ENCODE measurements at places on chromosomes 3 and 15. TPM values are rescaled to one million over a fixed set of nuclear protein-coding genes. Genes with fewer than 3 reads are reported as not detected.

Gene PLSCR2
- total RNA-seq, result not detected

Gene PFKFB4
- total RNA-seq, result 4.9 TPM

Gene KCNMB3
- total RNA-seq, result 1.3 TPM

DNA sequence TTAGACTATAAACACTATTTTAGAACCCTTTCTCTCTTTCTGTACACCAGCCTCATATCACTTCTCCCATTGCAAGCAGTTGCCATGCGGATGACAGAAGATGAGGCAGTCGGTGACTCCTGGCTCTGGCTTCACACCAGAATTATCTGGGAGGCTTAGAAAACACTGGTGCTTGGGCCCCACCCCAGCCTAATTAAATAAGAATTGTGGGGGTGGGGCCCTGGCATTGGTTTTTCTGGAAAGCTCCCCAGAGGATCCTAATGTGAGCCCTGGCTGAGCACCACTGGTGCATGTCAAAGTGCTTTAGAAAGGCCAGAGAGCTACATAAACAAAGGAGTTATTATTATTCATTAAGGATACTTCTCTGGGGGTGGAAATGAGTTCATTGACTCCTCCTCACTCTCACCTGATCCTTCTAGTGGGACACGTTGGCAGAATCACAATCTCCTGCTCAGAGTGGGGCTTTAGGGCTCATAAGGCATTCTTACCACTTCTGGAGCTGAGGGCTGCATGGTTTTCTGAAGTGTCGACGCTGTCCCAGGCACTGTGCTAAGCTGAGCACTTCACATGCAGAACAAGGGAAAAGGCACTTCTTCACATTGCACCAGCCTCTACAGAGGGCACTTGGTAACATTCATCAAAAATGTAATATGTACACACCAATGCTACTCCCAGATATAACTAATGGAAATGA lies 188.5 kb upstream of the TLE3 start:
- H3K27ac ChIP-seq, result no peak overlapping the region
- H3K27me3 ChIP-seq, result no peaks in the 10 kb centered on the region
- no peak for DNase-seq
- H3K4me3 ChIP-seq, result no peak overlapping the region
- H3K4me1 ChIP-seq, result no peaks in the 10 kb centered on the region

- H3K27me3 ChIP-seq, result no peaks in the 10 kb centered on the region
- H3K36me3 ChIP-seq, result no peaks in the 10 kb centered on the region
- H3K27ac ChIP-seq, result no peak overlapping the region
- no peak for DNase-seq
- H3K4me1 ChIP-seq, result no peaks in the 10 kb centered on the region
Measured at GRCh38 chr3:105354429-105354828, 12.3 kb upstream of the ALCAM start.

DNA sequence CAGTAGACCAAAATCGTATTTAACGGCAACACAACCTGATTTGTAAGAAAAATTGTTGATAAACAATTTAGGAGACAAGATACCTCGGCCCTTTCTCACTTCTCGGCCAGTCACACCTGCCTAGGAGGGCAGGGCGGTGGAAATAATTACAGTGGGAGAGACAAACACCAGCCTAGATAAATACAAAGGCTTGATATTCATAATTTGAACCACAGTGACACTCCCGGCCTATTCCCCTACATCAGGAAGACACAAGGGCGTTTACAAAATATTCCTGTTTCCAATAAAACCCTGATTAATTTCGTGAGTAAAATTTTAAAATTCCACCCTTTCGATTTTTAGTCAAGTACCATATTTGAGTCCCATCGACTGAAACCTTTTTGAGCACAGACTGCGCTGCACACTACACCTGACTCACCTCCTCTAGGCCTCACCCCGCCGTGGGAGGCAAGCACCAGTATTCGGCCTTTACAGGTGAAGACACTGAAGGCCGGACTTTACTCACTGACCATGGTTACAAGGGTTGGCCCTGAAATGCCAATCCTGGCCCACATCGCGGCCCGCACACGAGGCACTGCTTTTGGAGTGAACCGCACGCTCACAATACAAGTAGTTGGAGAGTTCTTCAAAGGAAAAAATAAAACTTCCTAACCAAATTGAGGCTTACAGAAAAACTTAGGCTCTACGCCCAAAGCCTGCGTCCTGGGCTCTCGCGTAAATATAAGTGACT lies 794 bp downstream of the ARPP19 start:
- peak; percentile 20 for DNase-seq
- H3K27ac ChIP-seq, result peak overlapping the region; percentile 78
- H3K27me3 ChIP-seq, result no peaks in the 10 kb centered on the region
- peaks cover 10% of the 10 kb centered on the region for H3K4me1 ChIP-seq

- peaks cover 2% of the 10 kb centered on the region for H3K4me1 ChIP-seq
- H3K27me3 ChIP-seq, result no peaks in the 10 kb centered on the region
- no peaks in the 10 kb centered on the region for H3K36me3 ChIP-seq
Measured at GRCh38 chr3:57943525-57944495, 64.4 kb upstream of the FLNB start.

GRCh38 chr15:59185725-59186124 lies 20.9 kb upstream of the LDHAL6B start:
- H3K4me3 ChIP-seq, result no peak overlapping the region
- no peaks in the 10 kb centered on the region for H3K27me3 ChIP-seq
- no peaks in the 10 kb centered on the region for H3K4me1 ChIP-seq
- no peak for DNase-seq
- no peaks in the 10 kb centered on the region for H3K36me3 ChIP-seq
- H3K27ac ChIP-seq, result no peak overlapping the region

- DNase-seq, result no peak
- no peak overlapping the region for H3K4me3 ChIP-seq
- H3K27ac ChIP-seq, result no peak overlapping the region
- H3K36me3 ChIP-seq, result no peaks in the 10 kb centered on the region
Measured at GRCh38 chr3:148146947-148147826, 550.5 kb upstream of the AGTR1 start.

- no peak for DNase-seq
- H3K27me3 ChIP-seq, result no peaks in the 10 kb centered on the region
- no peaks in the 10 kb centered on the region for H3K36me3 ChIP-seq
- H3K4me3 ChIP-seq, result no peak overlapping the region
Measured at GRCh38 chr3:54856271-54856670, 71.6 kb downstream of the LRTM1 start.

- peaks cover 2% of the 10 kb centered on the region for H3K4me1 ChIP-seq
- no peak for DNase-seq
- H3K27me3 ChIP-seq, result no peaks in the 10 kb centered on the region
- no peak overlapping the region for H3K27ac ChIP-seq
Measured at GRCh38 chr3:124579641-124580040, 150.6 kb upstream of the UMPS start.

DNA sequence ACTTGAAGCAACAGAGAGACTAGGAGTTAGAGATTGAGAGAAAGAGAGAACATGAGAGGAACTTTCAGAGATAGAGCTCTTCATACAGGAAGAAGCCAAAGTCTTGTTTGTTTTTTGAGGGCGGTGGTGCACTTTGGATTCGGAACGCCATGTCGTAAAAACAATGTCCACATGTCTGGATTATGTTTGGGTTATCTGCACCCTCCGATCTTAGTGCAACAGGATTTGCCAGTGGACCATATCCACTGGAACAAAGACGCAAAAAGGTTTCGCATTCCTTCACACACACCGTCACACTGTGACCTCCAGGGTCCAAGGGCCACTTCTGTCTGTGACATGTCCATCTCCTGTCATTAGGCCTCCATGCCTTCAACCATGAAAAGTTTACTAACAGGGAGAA lies 141.8 kb upstream of the ATP11B start:
- no peak overlapping the region for H3K27ac ChIP-seq
- DNase-seq, result no peak
- no peaks in the 10 kb centered on the region for H3K27me3 ChIP-seq
- no peak overlapping the region for H3K4me3 ChIP-seq

GRCh38 chr15:27398631-27399161 lies 427.7 kb downstream of the GABRG3 start:
- H3K27me3 ChIP-seq, result no peaks in the 10 kb centered on the region
- no peak overlapping the region for H3K4me3 ChIP-seq
- H3K27ac ChIP-seq, result no peak overlapping the region
- no peaks in the 10 kb centered on the region for H3K36me3 ChIP-seq
- no peak for DNase-seq
- no peaks in the 10 kb centered on the region for H3K4me1 ChIP-seq

DNA sequence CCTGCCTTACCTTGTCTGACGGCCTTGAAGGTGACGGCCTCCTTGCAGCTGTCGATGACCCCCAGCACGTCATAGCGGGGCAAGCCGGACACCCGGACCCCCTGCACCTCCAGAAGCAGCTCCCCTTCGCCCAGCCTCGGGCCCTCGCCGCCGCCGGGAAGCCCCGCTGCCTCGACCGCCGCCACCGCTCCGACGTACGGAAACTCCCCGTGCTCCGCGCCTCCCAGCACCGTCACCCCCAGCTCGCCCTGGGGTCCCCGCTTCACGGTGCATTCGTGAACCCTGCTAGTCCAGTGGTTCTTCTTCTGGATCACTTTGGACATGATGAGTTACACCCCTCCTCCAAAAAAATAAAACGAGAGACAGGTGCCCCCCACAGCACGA lies 740 bp downstream of the MAGI1 start:
- H3K27ac ChIP-seq, result peak overlapping the region; percentile 35
- H3K4me1 ChIP-seq, result peaks cover 3% of the 10 kb centered on the region
- DNase-seq, result peak; percentile 48
- H3K36me3 ChIP-seq, result no peaks in the 10 kb centered on the region
- peak overlapping the region; percentile 83 for H3K4me3 ChIP-seq
- no peaks in the 10 kb centered on the region for H3K27me3 ChIP-seq

- H3K27ac ChIP-seq, result no peak overlapping the region
- H3K4me1 ChIP-seq, result peaks cover 4% of the 10 kb centered on the region
- no peak for DNase-seq
- H3K4me3 ChIP-seq, result no peak overlapping the region
- H3K27me3 ChIP-seq, result no peaks in the 10 kb centered on the region
Measured at GRCh38 chr3:13218541-13218908, 145.3 kb upstream of the IQSEC1 start.

DNA sequence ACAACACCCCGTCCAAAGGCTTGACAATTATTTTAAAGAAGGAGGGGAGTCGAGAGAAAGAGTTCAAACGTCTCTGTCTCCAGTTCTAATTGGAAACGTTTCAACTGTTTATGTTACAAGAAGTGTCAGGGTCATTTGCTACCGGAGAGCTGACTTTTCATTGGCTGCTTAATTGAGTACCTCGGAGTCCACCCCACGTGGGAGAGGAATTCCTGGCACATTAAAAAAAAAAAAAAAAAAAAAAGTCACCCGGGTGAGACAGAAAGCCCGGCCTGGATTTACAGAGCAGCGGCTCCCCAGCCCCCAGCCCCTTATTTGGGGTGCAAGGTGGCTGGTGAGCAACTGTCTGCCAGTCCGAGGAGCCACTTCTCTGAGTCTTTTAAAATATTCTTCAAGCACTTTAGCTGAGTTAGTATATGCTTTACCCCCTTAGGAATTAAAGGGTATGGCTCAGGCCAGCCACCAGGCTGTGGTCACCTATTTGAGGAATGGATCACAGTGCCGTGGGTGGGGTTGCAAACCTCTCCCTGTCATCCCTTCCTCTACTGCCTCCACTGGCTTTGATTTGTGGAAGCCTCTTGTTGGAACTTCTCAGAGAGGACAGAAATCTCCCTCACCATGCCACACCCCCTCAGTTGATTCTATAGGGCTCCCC lies 3.9 kb upstream of the TLE3 start:
- peak; percentile 77 for DNase-seq
- no peak overlapping the region for H3K4me3 ChIP-seq
- peaks cover 16% of the 10 kb centered on the region for H3K4me1 ChIP-seq
- H3K27me3 ChIP-seq, result no peaks in the 10 kb centered on the region
- H3K36me3 ChIP-seq, result no peaks in the 10 kb centered on the region

DNA sequence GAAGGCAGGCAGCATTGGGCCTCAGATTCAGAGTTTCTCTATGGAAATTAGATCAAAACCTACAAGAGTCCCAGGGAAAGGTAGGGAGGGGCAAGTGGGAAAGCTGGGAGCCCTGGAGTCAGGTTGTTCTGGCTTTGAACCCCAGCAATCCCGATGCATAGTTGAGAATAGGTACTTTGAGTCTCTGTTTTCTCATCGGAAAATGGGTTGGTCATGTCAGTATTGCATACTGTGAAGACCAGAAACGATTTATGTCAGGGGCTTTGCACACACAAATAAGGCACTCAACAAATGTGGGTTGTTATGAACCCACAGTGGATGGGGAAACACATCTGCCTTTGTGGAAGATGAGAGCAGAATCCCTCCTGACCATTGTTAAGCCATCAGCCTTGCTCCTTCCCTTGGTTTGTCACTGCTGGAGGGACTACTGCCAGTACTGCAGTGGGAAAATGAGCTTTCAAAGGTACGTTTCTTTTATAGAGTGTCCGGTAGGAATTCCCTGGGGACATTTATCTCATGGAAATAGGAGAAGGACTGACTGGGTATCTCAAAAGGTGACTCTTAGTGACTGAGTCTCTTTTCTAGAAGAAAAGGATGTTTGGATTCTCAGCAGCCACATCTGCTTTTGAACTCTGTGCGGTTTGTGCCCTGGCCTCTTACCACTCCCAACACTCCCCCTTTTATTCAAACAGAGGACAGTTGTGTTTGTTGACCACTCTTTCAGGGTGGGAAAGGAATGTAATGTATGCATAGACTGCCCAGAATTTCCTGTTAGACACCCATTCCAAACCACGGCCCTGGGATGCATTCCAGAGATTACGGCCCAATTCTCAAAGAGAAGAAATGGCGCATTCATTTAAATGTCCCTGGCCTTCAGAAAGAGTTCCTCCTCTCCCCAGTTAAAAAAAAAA lies 54.6 kb upstream of the VILL start:
- no peaks in the 10 kb centered on the region for H3K36me3 ChIP-seq
- peaks cover 15% of the 10 kb centered on the region for H3K4me1 ChIP-seq
- H3K27me3 ChIP-seq, result no peaks in the 10 kb centered on the region

GRCh38 chr3:101216710-101217465 lies 103.5 kb downstream of the IMPG2 start:
- no peak overlapping the region for H3K4me3 ChIP-seq
- no peaks in the 10 kb centered on the region for H3K27me3 ChIP-seq
- no peak for DNase-seq
- H3K36me3 ChIP-seq, result no peaks in the 10 kb centered on the region
- H3K27ac ChIP-seq, result no peak overlapping the region
- no peaks in the 10 kb centered on the region for H3K4me1 ChIP-seq

GRCh38 chr3:154794814-154795445 lies 285.2 kb upstream of the MME start:
- DNase-seq, result no peak
- no peaks in the 10 kb centered on the region for H3K36me3 ChIP-seq
- no peak overlapping the region for H3K27ac ChIP-seq
- no peak overlapping the region for H3K4me3 ChIP-seq
- H3K27me3 ChIP-seq, result no peaks in the 10 kb centered on the region

GRCh38 chr3:161231861-161232260 lies 10.8 kb downstream of the NMD3 start:
- H3K4me3 ChIP-seq, result no peak overlapping the region
- H3K4me1 ChIP-seq, result no peaks in the 10 kb centered on the region
- DNase-seq, result no peak
- H3K27ac ChIP-seq, result no peak overlapping the region
- no peaks in the 10 kb centered on the region for H3K27me3 ChIP-seq
- H3K36me3 ChIP-seq, result no peaks in the 10 kb centered on the region

- no peak overlapping the region for H3K4me3 ChIP-seq
- no peaks in the 10 kb centered on the region for H3K36me3 ChIP-seq
- H3K27ac ChIP-seq, result no peak overlapping the region
- H3K4me1 ChIP-seq, result no peaks in the 10 kb centered on the region
- H3K27me3 ChIP-seq, result no peaks in the 10 kb centered on the region
- DNase-seq, result no peak
Measured at GRCh38 chr3:145817870-145818483, 343.0 kb downstream of the PLOD2 start.

GRCh38 chr3:55486101-55486856 lies 827 bp downstream of the WNT5A start:
- peak overlapping the region; percentile 67 for H3K4me3 ChIP-seq
- H3K27me3 ChIP-seq, result no peaks in the 10 kb centered on the region
- peak overlapping the region; percentile 85 for H3K27ac ChIP-seq
- peak; percentile 88 for DNase-seq
- peaks cover 8% of the 10 kb centered on the region for H3K4me1 ChIP-seq
